ENCODE measurements at places on chromosomes 6 and 20.

DNA sequence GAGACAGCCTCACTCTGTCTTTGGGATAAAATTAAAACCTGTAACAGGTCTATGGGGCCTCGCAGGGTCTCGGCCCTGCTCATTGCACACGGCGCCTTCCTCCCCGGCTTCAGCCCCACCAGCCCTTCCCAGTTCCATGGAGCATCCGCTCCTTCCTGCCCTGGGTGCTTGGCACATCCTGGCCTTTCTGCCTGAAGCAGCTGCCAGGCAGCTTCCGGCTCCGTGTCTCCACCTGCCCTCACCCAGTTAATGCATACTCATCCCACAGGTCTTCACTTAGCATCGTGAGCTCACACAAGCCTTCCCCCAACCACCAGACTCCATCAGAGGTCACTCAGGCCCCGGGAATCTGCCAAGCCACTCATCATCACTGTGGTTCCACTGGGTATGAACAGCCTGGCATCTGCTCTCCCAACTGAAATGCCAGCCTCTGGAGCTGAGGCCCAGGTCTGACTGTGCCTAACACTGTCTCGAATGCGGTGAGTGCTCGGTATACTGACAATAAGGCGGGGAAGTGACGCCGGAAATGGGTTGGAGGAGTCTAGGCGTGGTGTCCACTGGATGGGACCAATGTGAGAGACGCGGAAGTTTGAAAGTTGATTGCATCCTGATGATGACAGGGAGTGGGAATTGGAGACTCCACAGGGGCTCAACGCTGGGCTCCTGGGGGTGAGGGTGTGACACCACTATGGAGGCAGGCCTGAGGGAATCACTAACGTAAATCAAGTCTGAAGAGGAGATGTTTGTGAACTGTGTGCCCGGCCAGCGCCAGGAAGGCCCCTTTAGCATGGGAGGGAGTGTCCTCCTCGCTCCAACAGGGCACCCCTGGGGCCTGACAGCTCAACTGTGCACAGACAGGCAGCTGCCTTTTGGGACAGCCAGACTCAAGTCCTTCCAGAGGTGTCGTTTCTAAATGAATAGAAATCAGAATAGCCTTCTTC is 245.8 kb downstream of the TTLL2 start:
- DNase-seq, result no peak

DNA sequence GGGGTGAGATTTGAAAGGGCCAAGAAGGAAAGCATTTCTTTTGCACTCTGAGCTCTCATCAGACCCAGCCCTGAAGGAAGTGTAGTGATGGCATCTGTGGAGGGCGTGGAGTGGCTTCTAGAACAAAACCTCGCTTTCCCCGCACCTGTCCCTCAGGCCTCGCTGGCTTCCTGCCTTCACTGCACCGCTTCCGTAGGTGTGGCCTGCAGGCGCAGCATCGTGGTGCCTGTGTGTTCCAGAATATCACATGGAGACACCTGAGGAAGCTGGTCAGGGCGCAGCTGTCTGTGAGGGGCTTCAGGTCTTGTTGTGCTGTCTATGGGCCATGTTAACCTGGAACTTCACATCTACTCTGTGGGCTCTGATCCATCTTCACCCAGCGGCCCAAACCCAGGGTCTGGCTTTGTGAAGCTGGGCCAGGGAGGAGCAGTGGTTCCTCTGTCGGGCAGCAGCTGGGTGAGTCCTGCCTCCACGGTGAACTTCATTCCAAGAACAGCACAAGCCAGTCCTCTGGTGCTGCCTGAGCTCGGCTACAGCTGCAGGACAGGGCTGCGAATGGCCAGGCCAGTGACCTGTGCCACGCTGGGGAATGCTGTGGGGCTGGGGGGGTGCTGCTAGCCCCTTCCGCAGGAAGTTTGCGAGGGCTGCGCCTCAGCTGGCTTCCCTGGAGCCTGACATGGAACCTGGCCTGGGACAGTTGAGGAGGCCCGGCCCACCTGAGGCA is 40.9 kb downstream of the DSTN start:
- DNase-seq, result no peak

- DNase-seq, result no peak
These were observed 67.6 kb downstream of the CD2AP start for GRCh38 chr6:47545223-47545622.

DNA sequence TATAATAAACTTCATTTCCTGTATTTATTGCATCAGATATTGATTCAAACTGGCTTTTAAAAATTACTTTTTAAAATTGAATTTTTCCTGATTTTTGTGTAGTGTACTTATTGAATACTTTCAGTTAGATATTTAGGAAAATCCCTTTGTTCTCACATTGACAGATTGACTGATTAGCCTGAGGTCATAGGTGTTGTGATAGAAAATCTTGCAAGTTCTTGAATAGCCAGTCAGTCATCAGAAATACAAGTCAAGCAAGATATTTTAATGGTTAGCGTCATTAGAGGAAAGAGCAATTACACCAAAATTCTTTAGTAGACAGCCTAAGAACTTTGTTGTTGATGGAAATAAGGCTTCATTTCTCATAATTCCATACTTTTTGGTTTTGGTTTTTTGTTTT is 3.4 kb upstream of the TMEM30A start:
- no peak for DNase-seq

DNA sequence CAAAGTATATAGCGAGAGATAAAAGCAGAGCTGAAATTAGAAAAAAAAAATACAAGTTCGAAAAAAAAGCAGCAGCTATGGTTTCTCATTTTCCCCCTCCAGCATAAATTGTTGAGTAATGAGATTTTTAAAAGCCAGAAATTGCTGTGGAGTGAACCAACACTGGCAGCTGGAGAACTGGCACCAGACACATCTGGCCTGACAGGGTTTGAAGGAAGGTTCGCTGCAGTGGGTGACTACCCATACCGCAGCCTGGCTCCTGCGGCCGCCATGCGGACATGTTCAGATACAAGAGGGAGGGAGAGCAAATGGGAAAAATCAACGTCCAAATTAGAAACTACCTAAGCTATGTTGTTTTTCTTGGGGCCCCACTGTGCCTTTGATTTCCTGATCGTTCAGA is 3.3 kb downstream of the APCDD1L start:
- DNase-seq, result no peak

GRCh38 chr6:134235937-134236751 is 81.8 kb downstream of the SGK1 start:
- no peak for DNase-seq

- DNase-seq, result no peak
These were observed 303.6 kb upstream of the SLC35B3 start for GRCh38 chr6:8738951-8739350.

GRCh38 chr6:45569210-45569945 is 191.6 kb upstream of the SUPT3H start:
- no peak for DNase-seq

GRCh38 chr6:130162421-130162820 is 60.3 kb downstream of the SAMD3 start:
- no peak for DNase-seq

DNA sequence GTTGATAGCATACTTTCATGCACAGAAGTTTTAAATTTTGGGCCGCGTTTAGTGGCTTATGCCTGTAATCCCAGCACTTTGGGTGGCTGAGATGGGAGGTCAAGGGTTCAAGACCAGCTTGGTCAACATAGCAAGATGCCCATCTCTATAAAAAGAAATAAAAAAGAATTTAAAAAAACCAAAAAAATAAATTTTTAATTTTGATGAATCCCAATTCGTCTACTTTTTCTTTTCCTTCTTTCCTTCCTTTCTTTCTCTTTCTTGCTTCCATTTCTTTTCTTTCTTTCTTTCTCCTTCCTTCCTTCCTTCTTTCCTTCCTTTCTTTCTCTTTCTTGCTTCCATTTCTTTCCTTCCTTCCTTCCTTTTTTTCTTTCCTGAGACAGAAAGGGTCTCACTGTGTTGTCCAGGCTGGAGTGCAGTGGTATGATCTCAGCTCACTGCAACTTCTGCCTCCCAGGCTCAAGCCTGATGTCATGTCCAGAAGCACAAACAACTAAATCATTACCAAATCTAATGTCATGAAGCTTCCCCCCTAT is 54.9 kb upstream of the ZNF133 start:
- DNase-seq, result no peak

- no peak for DNase-seq
These were observed 39.3 kb downstream of the DACT2 start for GRCh38 chr6:168280020-168280898.

- no peak for DNase-seq
These were observed 62.1 kb downstream of the FOXO3 start for GRCh38 chr6:108622641-108623298.

DNA sequence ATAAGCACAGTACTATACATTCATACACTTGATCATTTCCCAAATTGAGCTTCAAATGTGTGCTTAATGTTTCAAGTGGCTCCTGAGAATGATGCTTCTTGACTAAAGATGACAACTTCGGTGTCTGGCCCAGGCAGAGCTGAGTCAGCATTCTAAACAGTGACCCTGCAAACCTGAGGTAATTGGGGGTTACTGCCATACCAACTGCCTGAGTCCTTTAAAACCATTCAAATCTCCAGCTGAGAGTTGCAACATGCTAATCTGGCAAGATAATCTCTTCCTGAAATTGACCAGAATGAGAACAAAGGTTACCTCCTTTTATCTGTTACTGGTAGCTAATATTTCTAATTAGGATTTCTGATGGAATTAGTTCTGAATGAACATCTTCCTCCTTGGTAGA is 8.2 kb downstream of the BACH2 start:
- no peak for DNase-seq

Measured in stimulated activated CD8-positive, alpha-beta memory T cell treated with anti-CD3 and anti-CD28 coated beads, Interleukin-4, amount 100 ng/mL, for 1 hour (primary cell).